ENCODE measurements at places on chromosomes 13 and 19.

GRCh38 chr13:20149762-20150161, 11.1 kb downstream of the GJA3 start:
- no peak for DNase-seq

GRCh38 chr19:44796701-44797115, 12.2 kb upstream of the BCAM start:
- DNase-seq: no peak

GRCh38 chr19:41908724-41909464, 19.4 kb downstream of the ERFL start:
- no peak for DNase-seq

- DNase-seq: no peak
Measured at GRCh38 chr13:36332986-36333385, 13.2 kb downstream of the SPART start.

DNA sequence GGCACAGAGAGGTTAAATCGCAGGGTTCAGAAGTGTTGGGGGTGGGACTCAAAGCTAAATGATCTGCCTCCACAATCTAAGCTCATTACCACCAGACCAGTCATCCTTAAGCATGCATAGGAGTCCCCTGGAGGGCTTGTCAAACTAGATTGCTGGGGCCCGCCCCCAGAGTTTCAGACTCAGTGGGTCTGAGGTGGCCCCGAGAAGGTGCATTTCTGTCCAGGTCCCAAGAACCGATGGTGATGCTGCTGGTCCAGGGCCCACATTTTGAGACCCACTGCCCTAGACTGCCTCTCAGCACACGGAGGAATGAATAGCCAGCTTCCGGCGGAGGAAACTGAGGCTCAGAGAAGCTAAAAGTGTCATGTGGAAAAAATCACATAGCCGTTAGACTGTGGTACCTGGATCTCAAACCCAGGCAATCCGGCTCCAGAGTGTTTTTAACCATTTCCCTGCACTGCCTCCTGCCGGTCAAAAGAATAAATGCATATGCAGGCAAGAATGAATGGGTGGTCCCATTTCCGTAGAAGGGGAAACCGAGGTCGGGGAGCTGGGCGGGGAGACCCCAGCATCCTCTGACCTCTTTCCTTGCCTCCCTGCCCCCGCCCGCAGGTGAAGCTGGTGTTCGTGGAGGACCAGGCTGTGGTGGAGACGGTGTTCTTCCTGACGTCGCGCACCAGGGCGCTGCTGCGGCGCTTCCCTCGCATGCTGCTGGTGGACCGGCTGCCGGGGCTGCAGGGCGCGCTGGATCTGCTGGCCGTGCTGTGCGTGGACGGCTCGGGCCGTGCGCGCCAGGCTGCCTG, 23.8 kb downstream of the ZSWIM9 start:
- no peak for DNase-seq

GRCh38 chr19:49432141-49433073, 7.2 kb downstream of the GFY start:
- no peak for DNase-seq

- DNase-seq: no peak
Measured at GRCh38 chr13:41007744-41008128, 11.4 kb downstream of the ELF1 start.

DNA sequence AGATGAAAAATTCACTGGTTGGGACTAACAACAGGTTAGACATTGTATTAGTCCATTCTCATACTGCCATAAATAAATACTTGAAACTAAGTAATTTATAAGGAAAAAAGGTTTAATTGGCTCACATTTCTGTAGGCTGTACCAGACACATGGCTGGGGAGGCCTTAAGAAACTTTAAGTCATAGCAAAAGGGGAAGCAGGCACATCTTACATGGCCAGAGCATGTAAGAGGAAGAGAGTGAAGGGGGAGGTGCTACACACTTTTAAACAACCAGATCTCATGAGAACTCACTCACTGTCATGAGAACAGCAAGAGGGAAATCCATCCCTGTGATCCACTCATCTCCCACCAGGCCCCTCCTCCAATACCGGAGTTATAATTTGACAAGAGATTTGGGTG, 125.9 kb downstream of the SUCLA2 start:
- no peak for DNase-seq

DNA sequence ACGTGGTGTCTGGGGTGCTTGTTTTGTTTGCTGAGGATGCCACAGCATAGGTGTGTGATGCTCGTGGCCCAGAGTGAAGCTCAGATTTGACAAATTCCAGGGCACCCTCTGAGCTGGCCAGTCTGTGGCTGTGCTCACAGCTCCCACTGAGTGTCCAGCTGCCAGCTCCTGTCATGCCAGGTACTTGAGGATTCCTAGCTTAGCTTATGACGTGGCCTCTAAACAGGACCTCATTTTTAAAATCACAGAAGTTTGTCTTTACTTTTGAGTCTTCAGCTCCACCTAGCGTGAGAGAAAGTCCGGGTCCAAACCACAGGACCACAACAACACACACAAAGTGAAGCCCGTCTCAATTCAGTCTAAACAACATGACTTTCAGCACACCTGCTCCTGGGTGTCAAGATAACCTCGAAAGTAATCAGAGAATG, 117.3 kb downstream of the RAB20 start:
- no peak for DNase-seq

DNA sequence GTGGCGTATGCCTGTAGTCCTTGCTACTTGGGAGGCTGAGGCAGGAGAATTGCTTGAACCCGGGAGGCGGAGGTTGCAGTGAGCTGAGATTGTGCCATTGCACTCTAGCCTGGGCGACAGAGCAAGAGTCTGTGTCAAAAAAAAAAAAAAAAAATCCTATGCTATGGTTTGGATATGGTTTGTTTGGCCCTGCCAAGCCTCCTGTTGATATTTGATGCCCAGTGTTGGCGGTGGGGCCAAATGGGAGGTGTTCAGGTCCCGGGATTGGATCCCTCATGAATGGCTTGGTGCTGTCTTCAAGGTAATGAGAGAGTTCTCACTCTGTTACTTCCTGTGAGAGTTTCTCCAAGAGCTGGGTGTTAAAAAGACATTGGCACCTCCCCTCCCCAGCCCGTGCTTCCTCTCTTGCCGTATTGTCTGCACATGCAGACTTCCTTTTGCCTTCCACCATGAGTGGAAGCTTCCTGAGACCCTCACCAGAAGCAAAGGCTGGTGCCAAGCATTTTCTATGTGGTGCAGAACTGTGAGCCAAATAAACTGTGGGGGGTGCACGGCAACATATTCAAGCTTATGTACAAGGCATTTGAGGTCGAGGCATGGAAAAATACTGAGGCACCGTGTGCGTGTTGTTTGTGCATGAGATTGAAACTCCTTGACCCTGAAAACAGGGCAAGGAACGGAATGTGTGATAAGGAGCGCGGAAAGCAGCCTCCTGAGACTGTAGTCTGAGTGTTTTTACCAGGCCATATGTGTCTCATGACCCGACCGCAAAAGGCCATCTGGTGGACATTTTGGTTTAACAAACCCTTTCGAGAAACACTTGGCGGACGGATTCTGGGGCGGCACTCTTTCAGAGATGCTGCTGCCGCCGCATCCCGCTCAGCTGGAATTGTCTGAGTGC, 7.3 kb downstream of the SIGLEC9 start:
- DNase-seq: no peak

DNA sequence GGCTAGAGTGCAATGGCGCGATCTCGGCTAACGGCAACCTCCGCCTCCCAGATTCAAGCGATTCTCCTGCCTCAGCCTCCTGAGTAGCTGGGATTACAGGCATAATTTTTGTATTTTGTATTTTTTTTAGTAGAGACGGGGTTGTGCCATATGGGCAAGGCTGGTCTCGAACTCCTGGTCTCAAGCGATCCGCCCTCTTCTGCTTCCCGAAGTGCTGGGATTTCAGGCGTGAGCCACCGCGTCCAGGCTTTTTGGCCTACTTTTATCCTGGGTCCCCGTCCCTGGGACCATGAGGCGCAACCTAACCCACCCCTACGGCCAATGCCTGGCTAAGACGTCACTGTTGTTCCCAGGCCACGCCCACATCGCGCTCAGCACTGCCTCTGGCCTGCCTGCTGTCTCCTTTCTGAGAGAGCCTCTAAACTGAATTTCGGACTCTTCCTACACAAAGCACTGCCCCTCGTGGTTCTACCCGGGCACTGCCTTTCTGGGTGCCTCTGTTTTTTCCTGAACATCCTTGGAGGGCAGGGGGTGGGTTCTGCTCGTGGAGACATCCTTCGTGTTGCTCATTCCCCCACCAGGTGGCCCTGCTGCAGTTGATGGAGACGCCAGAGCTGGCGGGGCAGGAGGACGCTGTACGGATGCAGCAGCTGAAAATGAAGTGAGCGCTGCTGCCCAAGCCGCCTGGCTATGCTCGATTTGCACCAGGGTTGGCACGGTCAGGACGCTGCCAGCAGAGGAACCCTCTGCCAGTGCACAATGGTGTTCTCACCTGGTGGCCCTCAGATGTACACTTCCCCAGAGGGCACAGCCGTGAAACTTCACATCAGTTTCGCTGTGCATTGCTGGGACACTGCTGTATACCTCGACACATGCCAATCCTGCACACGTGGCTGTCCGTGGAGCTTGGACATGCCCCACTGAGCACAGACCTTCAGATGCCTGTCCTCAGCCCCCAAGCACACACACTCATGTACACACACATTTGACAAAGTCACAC, 2.0 kb downstream of the REX1BD start:
- no peak for DNase-seq

DNA sequence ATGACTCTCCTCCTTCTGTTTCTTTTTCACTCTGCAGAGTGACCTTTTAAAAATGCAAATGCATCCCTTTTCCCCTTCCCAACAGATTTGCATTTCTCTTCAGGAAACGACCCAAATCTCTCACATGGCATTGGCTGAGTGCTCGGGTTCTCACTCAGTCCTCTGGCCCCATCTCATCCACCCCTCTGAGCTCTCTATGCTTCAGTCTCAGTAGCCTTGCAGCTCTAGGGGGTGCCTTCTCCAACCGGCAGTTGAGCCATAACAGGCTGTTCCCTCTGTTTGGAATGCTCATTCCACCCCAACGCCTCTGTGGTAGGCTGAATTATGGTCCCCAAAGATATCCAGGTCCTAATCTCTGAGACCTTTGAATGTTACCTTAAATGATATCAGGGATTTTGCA, 78.2 kb downstream of the AKAP11 start:
- DNase-seq: no peak

DNA sequence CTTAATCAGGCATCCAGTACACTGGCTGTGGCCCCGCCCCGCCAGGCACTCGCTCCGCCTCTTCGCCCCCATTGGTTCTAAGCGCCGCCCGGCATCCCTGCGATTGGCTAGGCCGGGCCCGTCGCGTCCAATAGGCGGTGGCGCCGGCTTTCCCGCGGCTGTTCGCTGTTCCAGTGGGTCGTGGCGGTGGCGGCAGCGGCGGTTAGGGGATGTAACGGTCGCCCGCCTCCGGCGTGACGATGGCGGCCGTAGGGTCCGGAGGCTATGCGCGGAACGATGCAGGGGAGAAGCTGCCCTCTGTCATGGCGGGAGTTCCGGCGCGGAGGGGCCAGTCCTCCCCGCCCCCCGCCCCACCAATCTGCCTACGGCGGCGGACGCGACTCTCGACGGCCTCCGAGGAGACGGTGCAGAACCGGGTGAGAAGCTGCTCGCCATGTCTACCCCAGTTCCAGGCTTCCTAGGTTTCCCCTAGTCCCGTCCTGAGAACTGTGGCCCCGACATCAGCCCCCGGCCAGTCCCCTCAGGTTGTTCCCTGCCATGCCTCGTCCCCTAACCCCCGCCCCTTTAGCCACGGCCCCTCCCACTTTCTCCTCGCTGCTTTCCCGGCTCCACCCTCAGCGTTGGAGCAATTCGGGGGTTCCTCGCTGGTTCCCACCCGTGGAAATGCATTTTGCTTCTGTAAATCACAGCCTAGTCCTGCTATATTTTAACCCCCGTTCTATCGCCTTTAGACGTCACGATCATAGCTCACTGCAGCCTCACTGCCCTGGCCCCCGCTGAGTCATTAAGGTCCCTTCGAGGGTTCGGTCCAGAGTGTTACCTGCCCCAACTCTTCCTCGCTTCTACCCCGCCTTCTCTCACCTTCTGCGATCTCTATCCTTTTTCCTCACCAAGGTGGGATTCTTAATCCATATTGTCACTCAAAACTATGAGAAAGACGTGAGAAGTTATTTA, at the start of gene WDR62:
TSS of gene WDR62 (plus strand) at position 165 of the 954 bp plus-strand sequence. CDS start at position 240, 75 bp downstream.
- peak; percentile 88 for DNase-seq

- DNase-seq: no peak
Measured at GRCh38 chr13:27821566-27821965, 29.3 kb downstream of the GSX1 start.

DNA sequence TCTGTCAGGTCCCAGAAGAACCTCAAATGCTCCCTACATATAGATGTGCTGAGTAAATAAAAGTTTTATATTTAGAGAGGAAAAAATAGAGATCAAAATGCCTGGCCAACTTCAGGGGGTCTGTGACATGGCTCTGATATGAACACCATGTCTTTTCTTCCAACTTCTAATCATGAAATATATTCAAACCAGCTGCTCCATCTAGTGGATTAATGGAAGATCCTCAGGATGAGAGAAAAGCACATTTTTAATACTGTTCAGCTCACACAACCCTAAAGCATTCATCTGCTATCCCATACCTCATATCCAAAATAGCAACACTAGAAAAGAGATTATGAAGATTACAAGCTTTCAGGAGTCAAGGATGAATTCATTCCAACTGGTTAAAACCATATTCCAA, 56.0 kb upstream of the DOCK9 start:
- DNase-seq: no peak

DNA sequence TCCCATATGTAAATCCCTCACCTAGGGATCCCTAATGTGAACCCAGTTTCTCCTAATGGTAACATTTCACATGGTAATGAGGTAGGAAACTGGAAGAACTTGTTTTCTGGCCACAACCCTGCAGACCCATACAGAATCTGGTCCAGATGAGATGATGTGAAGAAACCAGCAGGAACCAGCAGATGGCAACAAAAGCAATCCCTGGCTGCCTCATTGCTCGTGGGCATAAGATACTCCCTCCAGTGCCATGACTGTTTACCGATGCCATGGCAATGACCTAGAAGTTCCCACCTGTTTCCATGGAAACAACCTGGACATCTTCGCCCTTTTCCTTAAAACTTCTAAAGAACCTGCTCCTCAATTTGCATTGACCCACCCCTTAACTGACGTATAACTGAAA, 1.4 kb upstream of the CD209 start:
- DNase-seq: no peak

- no peak for DNase-seq
Measured at GRCh38 chr13:48652851-48653471, 768 bp upstream of the CYSLTR2 start.

- DNase-seq: no peak
Measured at GRCh38 chr19:32876919-32877285, 7.3 kb upstream of the SLC7A9 start.

- no peak for DNase-seq
Measured at GRCh38 chr13:50179977-50180376, 164.7 kb downstream of the KCNRG start.

Data from activated T-helper 1 cell treated with Interleukin-2 at 50 U/mL for 16 hours (primary cell).